ENCODE measurements at places on chromosomes 7 and 10.

DNA sequence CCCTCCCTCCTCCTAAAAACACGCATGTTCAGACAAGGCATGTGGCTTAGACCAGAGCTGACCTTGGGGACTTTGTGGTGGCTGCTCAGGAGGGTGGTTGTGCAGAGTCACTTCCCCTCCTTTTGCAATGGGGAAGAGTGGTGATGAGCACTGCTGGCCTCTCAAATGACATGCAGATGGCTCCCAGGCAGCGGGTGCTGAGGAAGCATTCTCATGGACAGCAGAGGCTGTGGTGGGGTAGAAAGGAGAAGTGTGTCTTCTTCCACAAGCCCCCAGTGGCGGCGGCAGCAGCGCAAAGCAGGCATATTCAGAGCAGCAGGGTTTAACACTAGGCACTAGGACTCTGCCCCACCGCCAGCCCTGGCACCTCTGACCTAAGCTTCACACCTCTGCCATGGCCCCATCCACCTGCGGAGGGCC lies 105.9 kb upstream of the ANLN start:
- no peak for DNase-seq

GRCh38 chr7:102849079-102849478 lies 63.7 kb upstream of the LRRC17 start:
- DNase-seq: no peak

DNA sequence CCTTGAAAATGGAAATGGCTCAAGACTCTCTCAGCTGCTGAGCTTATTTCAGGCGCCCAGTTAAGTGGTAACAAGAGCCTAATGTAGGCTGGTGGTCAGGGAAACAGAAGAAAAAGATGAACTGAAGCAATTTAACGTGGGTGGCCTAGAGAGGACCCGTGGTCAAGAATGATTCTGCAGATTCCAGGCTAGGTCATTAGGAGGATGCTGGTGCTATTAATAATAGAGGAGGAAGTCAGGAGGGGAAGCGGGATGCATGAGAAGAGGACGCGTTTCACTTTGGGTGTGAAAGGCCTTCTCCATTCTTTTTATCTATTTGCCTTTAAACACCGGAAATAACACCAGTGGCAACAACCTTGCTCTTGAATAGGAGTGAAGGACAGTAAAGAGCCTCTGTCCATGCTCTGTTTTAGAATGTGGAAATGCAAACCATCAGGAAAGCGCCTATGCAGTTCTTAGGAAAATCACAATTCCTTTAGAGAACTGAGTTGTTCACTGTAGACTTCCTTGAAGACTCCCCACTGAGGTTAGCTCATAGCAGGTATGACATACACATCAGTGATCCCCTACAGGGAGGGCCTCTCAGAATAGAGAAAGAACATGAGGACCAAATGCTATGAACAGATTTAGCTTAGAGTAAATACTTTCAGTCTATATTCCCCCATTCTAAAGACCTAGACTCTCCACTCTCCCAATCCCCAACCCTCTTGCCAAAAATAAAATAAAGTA lies 8.6 kb downstream of the LIPA start:
- DNase-seq: no peak

GRCh38 chr10:10293481-10293951 lies 724.2 kb upstream of the CELF2 start:
- no peak for DNase-seq

- DNase-seq: no peak
Observed at GRCh38 chr10:14580671-14581332, 193.9 kb downstream of the FAM107B start.

All from A673 (cell line).